Activated T-helper 9 cell treated with anti-CD3 and anti-CD28 coated beads, Interleukin-2, amount 50 U/mL, for 16 hours (primary cell): ENCODE measurements at places on chromosomes 3 and 15.
A peak's percentile ranks its signal among the peaks of the same experiment; 100 is the strongest.

- no peak for DNase-seq
Observed at GRCh38 chr15:68365140-68365745, 66.7 kb downstream of the ITGA11 start.

- peak; percentile 39 for DNase-seq
Observed at GRCh38 chr3:187027531-187028278, 97.4 kb downstream of the ST6GAL1 start.

DNA sequence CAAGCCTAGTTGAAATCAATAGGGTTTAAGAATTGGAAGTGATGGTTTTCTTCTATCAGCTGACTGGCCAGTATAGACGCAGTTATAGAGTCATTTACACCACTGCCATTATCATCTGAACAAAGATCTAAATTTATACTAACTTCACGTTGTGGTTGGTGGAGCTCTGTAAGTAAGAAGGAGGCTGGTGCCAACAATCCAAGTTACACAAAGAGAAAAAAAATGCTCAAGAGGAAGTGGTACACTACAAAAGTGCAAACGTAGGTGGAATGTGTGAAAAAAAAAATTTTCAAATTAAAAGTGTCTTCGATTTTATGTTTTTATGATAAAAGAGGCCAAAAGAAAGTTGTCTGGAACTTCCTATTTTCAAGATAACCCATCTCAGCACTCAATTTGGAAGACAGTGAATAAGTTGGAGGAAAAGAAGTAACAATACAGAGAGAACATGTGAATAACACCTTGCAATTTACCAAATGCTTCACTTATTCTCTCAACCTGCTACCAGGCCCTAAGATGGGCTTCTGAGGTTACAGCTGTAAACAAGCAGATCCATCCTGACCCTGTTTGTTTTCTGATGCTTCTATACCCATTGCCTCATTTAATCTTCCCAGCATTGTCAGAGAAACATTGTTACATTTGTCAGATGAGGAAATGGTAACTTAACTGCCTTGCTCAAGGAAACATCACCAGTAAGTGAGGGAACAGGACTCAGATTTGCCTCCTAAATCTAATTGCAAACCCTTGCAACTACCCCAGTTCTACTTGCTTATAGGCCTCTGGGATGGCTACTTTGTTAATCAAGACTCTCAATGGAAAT is 12.0 kb upstream of the TASOR start:
- DNase-seq = no peak

DNA sequence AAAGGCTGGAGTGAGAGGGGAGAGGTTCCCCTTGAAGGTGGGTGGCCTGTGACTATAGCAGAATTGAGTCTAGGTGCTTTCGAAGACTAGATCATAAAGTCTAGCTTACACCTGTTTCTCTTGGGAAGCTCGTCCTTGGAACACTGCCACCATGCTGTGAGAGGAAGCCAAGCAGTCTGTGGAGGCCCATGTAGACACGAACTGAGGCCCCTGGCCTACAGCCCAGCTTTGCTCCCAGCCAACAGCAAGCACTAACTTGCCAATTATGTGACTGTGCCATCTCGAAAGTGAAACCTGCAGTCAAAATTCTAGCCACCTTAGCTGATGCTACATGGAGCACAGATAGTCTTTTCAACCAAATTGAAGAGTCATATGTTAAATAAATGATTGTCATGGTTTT is 190.5 kb upstream of the NECTIN3 start:
- no peak for DNase-seq

- DNase-seq = no peak
Observed at GRCh38 chr3:57446318-57446841, 97.8 kb downstream of the DNAH12 start.

GRCh38 chr3:45509038-45509767 is 85.3 kb upstream of the LIMD1 start:
- no peak for DNase-seq
